Vagina (tissue), 2 donors: ENCODE measurements at places on chromosomes 7 and 10. TPM values are rescaled to one million over a fixed set of nuclear protein-coding genes. Genes with fewer than 3 reads are reported as not detected.

The LCOR gene
- total RNA-seq: 85.2 TPM

DNA sequence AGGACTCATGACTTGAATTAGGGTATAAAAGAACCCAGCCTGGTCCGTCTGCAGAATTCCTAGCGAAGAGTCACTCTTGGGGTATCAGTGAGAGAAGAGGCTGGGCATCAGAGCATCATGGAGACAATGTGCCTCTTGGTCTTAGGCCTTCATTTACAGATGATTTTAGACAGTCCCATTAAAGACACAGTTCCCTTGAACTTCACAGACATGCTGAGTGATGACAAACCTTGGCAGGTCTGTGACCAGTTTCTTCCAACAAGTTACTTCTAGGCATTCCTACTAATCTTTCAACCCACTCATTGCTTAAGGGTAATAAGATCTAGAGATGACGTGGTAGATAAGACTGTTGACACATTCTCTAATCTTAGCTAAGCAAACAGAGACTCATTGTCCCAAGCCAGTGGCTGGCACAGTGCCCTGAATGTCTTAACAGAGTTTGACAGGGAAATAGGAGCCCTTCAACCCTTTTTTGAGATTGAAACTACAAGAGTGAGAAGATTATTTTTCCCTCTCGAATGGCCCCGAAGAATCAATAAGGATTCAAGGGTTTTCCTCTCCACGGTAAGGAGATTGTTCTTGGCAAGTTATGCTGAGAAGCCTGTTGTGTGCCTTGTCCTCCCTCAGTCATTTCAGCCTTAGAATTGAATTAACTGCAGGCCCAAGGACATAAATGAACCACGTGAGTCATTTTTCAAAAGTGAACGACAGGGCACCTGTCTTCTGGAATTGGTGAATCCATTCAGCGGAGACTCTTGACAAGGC, 281.1 kb downstream of the CCDC3 start:
- no peak overlapping the region for H3K4me3 ChIP-seq
- DNase-seq: no peak
- H3K27me3 ChIP-seq: no peaks in the 10 kb centered on the region

DNA sequence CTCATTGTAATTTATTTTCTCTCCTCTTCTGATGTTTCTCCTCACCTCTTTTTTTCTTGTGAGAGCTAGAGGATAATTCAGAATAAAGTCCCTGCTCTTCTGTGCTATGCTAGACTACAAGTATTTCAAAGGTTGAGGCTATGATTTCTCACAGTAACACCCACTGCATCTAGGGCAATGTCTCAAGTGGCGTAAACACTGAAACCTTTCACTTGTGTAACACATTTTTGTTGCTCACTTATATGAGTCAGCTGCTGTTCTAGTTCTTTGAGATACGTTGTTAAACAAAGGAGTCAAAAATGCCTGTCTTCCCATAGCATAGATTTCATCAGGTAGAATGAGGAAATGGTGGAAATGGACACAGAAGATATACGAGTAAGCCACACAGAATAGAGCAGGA, 305.1 kb upstream of the PITRM1 start:
- no peaks in the 10 kb centered on the region for H3K27me3 ChIP-seq
- H3K36me3 ChIP-seq: no peaks in the 10 kb centered on the region
- no peak overlapping the region for H3K4me3 ChIP-seq
- H3K4me1 ChIP-seq: peaks cover 22% of the 10 kb centered on the region
- H3K27ac ChIP-seq: peak overlapping the region; percentile 4

DNA sequence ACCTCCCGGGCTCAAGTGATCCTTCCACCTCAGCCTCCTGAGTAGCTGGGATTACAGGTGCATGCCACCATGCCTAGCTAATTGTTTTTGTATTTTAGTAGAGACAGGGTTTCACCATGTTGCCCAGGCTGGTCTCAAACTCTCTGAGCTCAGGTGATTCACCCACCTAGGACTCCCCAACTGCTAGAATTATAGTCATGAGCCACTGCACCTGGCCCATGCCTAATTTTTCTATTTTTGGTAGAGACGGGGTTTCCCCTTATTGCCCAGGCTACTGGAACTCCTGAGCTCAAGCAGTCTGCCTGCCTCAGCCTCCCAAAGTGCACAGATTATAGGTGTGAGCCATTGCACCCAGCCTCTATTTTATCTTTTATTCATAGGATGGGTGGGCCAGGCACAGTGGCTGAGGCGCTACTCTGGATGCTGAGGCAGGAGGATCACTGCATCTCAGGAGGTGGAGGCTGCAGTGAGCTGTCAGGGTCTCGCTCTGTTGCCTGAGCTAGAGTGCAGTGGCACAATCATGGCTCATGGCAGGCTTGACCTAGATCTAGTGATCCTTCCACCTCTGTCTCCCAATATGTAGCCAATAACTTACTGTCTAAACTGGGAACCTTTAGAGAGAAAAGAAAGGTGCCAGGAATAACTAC, 31.3 kb upstream of the STOX1 start:
- no peak overlapping the region for H3K27ac ChIP-seq
- no peaks in the 10 kb centered on the region for H3K36me3 ChIP-seq
- no peak for DNase-seq

The SLC13A1 gene
- not detected for total RNA-seq

DNA sequence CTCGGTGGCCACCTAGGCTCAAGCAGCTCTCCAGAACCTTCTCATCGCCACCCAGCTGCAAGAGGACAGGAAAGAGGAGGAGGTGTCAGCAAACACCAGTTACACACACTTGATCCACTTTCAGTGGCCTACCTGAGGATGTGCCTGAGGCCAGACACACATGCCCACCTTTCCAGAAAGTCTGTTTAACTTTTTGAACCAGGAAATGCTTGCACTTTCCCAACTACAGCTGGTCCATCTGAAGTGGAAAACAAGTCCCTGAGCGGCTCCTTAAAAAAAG, 15.7 kb upstream of the CYREN start:
- H3K36me3 ChIP-seq: peaks cover 19% of the 10 kb centered on the region
- H3K27ac ChIP-seq: no peak overlapping the region
- H3K4me3 ChIP-seq: no peak overlapping the region
- no peak for DNase-seq
- H3K4me1 ChIP-seq: no peaks in the 10 kb centered on the region

- no peak overlapping the region for H3K27ac ChIP-seq
- H3K36me3 ChIP-seq: no peaks in the 10 kb centered on the region
- no peaks in the 10 kb centered on the region for H3K4me1 ChIP-seq
- DNase-seq: no peak
These were observed 80.7 kb downstream of the TCERG1L start for GRCh38 chr10:131230641-131231322.

GRCh38 chr10:109405338-109405737, 518.0 kb downstream of the XPNPEP1 start:
- no peak overlapping the region for H3K4me3 ChIP-seq
- H3K4me1 ChIP-seq: no peaks in the 10 kb centered on the region
- no peaks in the 10 kb centered on the region for H3K27me3 ChIP-seq
- H3K36me3 ChIP-seq: no peaks in the 10 kb centered on the region

The CACUL1 gene
- 13.8 TPM for total RNA-seq

- H3K27ac ChIP-seq: no peak overlapping the region
- no peak for DNase-seq
- no peak overlapping the region for H3K4me3 ChIP-seq
- no peaks in the 10 kb centered on the region for H3K4me1 ChIP-seq
These were observed 58.1 kb downstream of the ITGA8 start for GRCh38 chr10:15661574-15661973.

DNA sequence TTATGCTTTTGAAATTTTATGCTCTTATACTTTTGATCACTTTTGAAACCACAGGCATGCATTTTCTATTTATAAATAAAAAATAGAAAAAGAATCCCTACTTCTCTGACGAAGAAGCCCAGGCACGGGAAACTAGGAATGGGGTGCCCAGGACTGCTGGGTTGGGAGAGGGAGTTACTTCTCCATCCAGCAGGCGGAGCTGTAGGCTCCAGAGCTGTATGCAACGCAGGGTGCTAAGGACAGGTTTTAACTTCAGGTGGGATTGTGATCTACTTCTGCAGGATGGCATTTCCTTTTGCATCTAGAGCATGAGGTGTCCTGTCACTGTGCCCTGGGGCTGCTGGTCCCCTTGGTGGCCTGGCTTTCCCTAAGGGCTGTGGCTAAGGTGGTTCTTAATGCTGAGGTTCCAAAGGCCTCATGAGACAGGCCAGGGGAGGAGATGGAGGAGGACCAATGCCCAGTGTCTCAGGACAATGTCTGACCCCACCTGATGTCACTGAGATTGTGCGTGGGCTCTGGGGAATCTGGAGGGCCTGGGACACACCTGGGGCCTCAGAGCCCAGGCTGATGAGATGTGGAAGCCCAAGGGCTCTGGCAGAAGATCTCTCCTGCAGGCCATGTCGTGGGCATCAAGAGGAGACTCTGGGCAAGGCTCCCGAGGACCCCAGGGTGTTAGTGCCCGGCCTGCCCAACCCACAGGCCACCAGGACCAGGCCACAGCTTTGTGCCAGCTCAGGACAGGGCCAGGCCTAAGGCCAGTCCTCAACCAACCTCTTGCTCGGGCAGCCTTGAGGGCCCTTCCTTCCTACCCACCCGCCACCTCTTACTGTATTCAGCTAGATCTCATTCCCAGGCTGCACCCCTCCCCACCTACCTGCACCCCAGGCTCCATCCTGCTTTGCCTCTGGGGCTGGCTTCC, 507 bp downstream of the CCDC201 start:
- no peak overlapping the region for H3K4me3 ChIP-seq
- H3K4me1 ChIP-seq: no peaks in the 10 kb centered on the region
- peak; percentile 34 for DNase-seq

The PNLIPRP1 gene
- not detected for total RNA-seq

DNA sequence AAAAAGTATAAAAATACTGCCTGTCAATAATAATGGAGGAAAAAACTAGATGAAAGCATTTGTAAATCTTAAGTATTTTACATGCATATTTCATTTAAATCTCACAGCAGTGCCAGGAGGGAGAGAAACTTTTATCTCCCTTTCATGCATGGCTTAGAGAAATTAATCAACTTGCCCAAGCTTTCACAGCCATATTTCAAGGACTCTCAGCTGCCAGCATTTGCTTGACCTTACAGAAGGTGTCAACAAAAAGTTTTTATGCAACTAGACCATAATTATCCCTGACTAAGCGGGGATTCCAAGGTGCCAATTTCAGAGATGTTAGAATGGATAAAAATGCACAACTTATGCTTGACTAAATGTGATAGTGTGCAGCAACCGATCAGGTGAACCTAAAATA, 125.4 kb downstream of the ZFAND4 start:
- H3K27me3 ChIP-seq: no peaks in the 10 kb centered on the region
- no peaks in the 10 kb centered on the region for H3K4me1 ChIP-seq
- no peak overlapping the region for H3K4me3 ChIP-seq
- no peak for DNase-seq
- no peak overlapping the region for H3K27ac ChIP-seq

DNA sequence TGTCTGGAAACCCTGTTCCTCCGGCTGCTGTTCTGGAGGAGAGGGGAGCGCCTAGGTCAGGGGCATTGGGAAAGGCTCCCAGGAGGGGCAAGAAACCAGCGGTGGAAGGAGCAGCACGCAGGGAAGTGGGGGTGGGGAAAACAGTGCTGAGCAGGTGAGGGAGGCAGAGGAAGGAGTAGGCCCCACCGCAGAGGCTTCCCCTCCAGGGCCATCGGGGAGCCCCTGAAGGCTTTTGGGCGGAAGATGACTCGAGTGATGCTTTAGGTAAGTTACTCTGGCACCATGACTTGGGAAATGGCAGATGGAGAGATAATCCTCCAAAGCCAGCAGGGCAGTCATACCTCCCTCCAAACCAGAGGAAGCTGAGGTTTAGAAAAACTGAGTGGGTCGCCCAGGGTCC, 106.5 kb upstream of the ANLN start:
- no peak overlapping the region for H3K27ac ChIP-seq
- no peaks in the 10 kb centered on the region for H3K27me3 ChIP-seq
- H3K4me3 ChIP-seq: no peak overlapping the region
- no peaks in the 10 kb centered on the region for H3K36me3 ChIP-seq
- H3K4me1 ChIP-seq: peaks cover 65% of the 10 kb centered on the region

GRCh38 chr7:34844936-34845665, 187.1 kb downstream of the NPSR1 start:
- DNase-seq: no peak
- H3K27me3 ChIP-seq: no peaks in the 10 kb centered on the region
- H3K4me3 ChIP-seq: no peak overlapping the region
- no peak overlapping the region for H3K27ac ChIP-seq
